Activated naive CD4-positive, alpha-beta T cell treated with anti-CD3 and anti-CD28 coated beads for 36 hours (primary cell): ENCODE measurements at places on chromosomes 11 and 22. TPM values are rescaled to one million over a fixed set of nuclear protein-coding genes. Genes with fewer than 3 reads are reported as not detected.

DNA sequence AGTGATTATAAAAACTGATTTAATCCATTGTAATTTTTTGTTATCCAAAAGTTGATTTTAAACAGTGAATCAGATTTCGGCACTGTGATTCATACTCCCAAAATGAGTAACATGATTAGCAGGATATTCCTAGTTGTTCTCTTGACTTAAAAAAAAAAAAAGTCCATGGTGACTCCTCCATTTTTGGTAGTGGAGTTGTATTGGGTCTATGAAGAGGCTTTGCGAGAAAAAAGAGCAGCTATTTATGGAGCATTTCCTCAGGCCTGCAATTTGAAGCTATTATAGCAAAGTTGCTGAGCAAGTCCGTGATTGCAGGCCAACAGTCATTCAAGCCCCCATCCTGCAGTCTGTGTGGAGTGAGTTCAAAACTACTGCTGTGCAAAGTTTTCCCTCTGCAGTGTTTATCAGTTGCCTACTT lies 28.8 kb downstream of the YAP1 start:
- no peak for DNase-seq

GRCh38 chr11:68632802-68633201 lies 51.5 kb upstream of the GAL start:
- DNase-seq: peak; percentile 75

Gene PATE2
- total RNA-seq: not detected

Gene ZDHHC13
- 25.1 TPM for total RNA-seq

GRCh38 chr11:86117001-86117711 lies 48.3 kb upstream of the PICALM start:
- no peak for DNase-seq

GRCh38 chr11:14458377-14458776 lies 41.2 kb downstream of the COPB1 start:
- no peak for DNase-seq

GRCh38 chr22:46674367-46674781 lies 54.2 kb downstream of the GRAMD4 start:
- DNase-seq: peak; percentile 100

GRCh38 chr11:73464347-73464746 lies 88.1 kb downstream of the RELT start:
- DNase-seq: no peak

Gene TFIP11
- total RNA-seq: 33.3 TPM

Gene TRIM49
- not detected for total RNA-seq

DNA sequence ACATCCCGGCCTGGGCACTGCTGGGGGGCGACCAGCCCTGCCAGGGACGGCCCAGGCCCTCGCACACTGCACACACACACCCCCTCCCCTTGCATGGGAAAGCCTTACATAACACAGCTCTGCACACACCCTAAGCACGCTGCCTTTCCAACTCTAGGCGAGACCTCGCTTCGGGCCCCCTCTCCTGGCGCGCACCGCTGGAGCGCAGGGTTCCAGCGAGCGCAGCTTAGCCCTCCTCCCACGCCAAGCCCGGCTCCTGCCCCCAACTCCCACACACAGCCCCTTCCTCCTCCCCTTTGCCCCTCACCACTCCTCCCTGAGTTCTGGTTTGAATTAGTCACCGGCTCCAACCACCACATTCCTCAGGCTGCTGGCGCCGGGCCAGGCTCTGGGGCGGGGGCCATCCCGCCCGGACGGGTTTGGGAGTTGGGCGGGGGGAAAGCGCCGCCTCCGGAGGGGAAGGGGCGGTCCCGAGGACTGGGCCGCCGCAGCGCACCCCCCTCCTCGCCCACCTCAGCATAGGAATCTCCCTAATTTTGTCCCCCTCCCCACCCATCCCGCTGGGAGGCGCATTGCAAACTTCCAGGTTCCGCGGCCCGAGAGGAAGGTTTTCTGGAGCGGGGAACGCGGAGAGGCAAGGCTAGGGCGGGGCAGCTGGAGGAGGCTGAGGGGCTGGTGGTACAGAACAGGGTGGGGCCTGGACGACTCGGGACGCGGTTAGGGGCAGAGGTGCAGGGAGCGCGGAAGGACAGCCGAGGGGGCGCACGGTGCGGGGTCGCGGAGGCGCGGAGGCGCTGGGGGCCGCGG lies 966 bp downstream of the AHNAK start:
- peak; percentile 61 for DNase-seq

Gene VEGFB
- 64.2 TPM for total RNA-seq

- no peak for DNase-seq
These were observed 156.8 kb upstream of the BDNF start for GRCh38 chr11:27857014-27857413.

Gene TRAF6
- 8.3 TPM for total RNA-seq

- no peak for DNase-seq
These were observed 8.8 kb downstream of the ZBTB16 start for GRCh38 chr11:114068327-114068726.

DNA sequence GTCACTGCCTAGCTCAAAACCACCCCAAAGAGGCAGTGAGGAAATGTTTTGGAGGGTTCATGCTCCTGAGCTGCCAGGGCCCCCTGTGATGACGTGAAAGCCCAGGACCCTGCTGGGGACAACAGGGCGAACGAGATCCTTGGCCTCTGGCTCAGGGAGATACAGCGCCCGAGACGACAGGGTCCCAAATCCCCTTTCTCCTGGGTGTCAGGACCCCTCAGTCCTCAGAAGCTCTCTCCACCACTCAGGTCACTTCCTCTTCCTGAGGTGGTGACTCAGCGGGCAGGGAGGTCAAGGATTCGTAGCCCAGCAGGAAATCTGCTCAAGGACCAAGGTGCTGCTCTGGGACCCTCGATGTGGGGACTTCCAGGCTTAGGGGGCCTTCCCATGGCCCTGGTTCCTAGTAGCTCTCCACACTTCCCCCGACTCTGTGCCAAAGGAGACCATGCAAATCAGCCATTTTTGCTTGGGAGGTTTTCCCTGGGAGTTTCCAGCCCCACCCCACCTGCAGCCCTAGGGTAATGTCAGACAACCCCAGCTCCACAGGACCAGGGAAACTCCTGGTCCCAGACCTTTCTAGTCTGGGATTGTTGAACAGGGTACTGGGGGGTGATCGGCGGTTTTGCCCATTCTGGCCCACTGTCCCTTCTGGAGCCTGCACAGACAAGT lies 12.8 kb downstream of the BCL9L start:
- DNase-seq: peak; percentile 73

- no peak for DNase-seq
These were observed 12.7 kb upstream of the B4GALNT4 start for GRCh38 chr11:356610-357009.

Gene NLRX1
- total RNA-seq: 20.8 TPM

GRCh38 chr11:17630936-17631335 lies 83.9 kb downstream of the OTOG start:
- no peak for DNase-seq

- no peak for DNase-seq
These were observed 845.4 kb downstream of the OPCML start for GRCh38 chr11:132686886-132687285.

GRCh38 chr11:130001461-130002351 lies 929 bp downstream of the PRDM10 start:
- peak; percentile 39 for DNase-seq

- no peak for DNase-seq
These were observed 39.8 kb upstream of the SHISAL1 start for GRCh38 chr22:44352378-44353035.

DNA sequence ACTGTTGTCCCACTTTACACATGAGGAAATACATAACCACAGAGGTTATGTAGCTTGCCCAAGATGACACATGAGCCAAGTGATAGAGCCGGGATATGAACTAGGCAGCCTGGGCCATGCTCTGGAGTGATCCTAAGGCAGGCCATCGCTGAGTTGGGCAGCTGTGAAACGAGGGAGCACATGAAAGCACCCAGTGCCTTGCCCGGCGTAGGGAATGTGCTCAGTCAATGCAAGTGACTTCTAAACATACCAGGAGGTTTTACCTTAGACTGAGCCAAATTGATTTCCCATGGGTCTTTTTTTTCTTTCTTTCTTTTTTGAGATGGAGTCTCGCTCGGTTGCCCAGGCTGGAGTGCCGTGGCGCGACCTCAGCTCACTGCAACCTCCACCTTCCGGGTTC lies 10.5 kb downstream of the GRIK4 start:
- no peak for DNase-seq

Gene RTN4R
- total RNA-seq: 2.1 TPM

DNA sequence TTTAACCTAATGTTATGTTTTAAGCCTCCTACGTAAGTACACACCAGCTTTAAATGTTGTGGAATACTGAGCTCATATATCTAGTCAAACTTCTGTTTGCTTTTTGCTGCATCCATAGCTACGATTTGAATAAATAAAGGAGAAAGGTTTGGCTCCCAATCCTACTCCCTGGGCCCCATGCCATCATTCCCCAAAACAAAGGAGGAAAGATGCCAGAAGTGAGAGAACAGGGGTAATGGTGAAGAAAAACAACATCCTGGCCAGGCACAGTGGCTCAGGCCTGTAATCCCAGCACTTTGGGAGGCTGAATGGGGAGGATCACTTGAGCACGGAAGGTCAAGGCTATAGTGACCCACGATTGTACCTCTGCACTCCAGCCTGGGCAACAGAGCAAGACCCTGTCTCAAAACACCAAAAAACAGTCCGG lies 26.5 kb downstream of the SCGB1A1 start:
- DNase-seq: no peak

GRCh38 chr22:47533961-47534803 lies 771.7 kb downstream of the TBC1D22A start:
- no peak for DNase-seq

Gene GRM5
- not detected for total RNA-seq

- DNase-seq: no peak
These were observed 279.3 kb downstream of the CASP12 start for GRCh38 chr11:104618954-104619353.
